ENCODE measurements at places on chromosomes 2 and 18. TPM values are rescaled to one million over a fixed set of nuclear protein-coding genes. Genes with fewer than 3 reads are reported as not detected.

- peaks cover 3% of the 10 kb centered on the region for H3K27me3 ChIP-seq
- H3K36me3 ChIP-seq: no peaks in the 10 kb centered on the region
- H3K4me1 ChIP-seq: peaks cover 13% of the 10 kb centered on the region
- no peak within 1 kb of the TSS for H3K27ac ChIP-seq
These were observed at the start of gene FHL2 for GRCh38 chr2:105398336-105399206. Gene FHL2, minus strand, starts transcription at chr2:105399051. Its CDS starts 12,535 bp downstream, at chr2:105386516.

DNA sequence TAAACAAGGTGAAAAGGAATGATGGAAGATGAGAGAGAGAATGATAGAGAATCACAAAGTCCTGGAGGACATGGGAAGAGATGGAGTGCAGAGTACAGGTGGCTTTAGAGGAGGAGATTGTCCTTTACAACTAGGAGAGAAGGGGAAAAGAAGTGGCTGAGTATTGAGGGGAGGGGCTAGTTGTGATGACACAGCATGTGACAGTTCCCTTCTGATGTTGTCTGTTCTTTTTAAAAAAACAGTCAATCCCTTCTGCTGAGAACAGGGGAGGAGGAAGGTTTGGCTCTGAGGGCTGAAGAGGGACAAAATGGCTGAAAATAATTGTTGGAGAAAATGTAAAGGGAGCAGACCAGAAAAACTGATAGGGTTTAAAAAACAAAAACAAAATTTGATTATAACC lies 44.0 kb downstream of the STEAP3 start:
- H3K4me3 ChIP-seq: no peak overlapping the region
- H3K4me1 ChIP-seq: no peaks in the 10 kb centered on the region
- no peak overlapping the region for H3K27ac ChIP-seq
- DNase-seq: no peak
- H3K36me3 ChIP-seq: no peaks in the 10 kb centered on the region

HOXD8 gene
- total RNA-seq: not detected

CKAP2L gene
- not detected for total RNA-seq

DNA sequence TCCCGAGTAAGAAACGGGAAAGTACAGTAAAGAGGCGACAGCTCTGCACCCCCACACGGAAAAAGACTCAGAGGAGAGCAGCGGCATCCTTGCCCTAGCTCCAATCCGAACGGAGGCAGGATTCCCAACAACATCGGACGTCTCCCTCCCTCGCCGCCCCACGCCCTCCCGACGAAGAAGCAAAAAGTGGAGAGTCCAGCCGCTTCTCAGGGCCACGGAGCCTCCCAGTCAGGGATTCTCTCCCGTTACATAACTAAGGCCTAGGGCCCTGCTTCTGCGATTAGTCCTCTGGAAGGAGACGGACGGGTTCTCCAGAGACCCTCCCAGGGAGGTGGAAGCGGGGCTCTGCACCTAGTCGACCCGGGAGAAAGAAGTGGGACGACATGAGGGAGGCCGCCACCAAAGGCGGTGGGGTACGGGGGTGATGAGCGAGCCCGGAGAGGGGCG lies 587 bp downstream of the SUMO1 start:
- H3K36me3 ChIP-seq: no peaks in the 10 kb centered on the region
- peak overlapping the region; percentile 81 for H3K27ac ChIP-seq
- H3K4me3 ChIP-seq: peak overlapping the region; percentile 96

All from CD4-positive, alpha-beta memory T cell (primary cell).